ENCODE measurements at places on chromosomes 3 and 15.

DNA sequence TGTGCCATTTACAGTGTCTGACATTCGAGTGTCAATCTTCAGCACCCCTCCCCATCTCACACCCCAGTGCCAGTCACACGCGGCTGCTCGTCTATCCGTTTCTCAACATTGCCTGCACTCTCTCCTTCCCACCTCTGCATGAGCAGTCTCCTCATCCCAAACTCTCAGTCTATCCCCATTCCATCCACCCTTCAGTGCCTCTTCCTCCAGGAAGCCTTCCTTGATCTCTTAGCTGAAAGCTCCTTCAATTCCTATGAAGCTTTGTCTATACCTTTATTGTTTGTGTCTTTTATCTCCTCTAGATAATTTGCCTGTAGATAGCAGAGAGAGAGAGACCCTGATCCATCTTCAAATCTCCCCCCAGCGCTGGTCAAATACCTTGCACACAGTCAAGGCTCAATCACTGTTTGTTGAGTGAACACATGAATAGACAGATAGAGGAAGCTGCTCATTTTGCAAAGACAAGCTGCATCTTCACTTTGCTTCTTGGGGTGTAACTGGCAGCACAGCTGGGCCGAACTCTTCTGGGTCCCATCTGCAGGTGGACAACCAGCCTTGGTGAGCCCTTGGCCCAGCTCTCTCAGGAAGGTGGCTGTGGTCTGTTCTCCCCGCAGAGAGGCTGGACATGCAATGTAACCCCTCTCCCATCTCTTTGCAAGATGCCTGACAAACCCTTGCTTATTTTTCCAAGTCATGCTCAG, 52.8 kb downstream of the ITGA11 start:
- no peak for DNase-seq

DNA sequence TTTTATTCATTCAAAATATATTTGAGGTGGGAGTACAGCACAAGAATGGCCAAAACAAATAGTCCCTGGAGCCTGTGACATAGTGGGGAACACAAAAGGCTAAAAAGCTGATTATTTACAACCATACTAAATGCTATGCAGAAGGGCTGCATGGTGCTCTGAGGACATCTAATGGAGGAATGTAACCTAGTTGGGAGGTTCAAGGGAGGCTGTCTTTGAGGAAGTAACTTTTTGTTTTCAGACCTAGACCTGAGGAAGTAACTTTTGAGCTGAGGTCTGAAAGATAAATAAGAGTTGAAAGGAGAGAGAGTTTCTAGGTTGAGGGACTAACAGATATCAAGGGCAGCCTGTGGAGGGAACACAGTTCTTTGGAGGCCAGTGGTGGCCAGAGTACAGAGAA, 34.8 kb upstream of the RASA2 start:
- DNase-seq = no peak

DNA sequence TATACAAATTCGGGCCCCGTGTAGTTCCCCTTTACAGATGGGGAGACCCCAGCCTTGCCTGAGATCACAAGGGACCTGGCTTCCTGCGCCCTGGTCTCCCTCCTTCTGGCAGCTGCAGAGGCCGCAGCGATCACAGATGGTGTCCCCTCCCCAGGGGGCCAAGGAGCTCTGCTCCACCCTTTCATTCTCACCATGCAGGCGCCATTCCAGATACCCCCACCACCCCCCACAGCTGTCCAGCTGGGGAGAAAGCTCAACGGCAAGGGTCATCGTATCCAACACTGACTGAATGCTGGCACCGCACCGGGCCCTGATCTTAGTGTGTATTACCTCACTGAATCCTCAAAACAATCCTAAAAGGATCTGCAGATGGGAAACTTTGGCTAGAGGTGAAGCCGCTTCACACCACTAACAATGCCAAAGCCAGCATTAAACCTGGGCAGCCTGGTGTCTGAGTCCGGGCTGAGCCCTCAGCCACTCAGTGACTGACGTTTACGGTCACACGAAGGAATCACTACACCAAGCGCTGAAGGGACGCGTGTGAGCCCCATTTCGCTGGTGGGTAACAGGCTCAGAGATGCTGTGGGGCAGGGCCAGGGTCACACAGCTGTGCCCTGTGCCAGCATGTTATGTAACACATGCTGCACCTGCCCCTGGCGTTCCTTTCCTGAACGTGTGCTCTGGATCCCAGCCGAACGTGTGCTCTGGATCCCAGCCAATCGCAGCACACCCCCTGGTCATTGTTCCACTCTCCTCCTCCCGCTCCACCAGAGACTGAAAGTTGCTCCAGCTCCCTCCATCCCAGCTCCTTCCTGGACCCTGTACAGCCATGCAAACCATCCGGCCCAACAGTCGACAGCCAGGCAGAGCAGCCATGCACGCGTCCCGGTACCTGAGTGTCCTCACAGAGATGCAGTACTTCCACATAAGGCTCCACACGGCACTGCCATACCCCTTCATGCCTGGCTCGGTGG, 51.8 kb downstream of the IQSEC1 start:
- peak; percentile 60 for DNase-seq

DNA sequence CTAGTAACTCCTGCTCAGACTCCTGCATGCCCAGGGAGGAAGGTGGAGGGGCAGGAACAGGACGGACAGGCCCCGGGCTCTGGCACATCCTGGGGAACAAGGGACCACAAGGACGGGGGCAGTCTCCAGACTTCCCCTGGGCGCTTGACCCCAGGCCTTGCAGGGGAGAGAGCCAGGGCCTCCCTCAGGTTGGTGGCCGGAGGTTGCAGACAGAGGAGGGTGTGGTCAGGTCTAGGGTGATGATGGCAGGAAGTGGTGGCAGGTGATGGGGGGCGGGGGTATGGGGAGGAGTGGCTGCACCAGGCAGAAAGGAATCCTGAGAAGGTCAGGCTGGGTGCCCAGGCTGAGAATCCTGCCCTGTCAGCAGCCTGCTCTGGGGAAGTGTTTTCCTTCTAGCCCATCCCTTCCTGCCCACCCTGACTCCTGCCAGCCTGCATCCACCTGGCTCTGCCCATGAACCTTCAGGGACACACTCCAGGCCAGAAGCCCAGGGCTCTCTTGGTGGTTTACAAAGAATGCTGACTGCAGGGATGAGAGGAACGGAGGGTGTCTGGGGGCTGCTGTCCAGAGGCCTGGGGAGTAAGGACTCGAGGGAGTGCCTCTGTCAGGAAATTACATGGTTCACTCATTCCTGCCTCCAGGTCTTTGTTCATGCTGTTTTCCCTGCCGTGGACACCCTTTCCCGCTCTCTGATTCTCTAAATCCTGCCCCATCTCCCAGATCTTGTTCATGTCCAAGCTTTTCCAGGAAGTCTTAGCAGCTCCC, 15.8 kb downstream of the LOXL1 start:
- no peak for DNase-seq

GRCh38 chr3:9815986-9816385, 5.9 kb downstream of the TTLL3 start:
- no peak for DNase-seq

DNA sequence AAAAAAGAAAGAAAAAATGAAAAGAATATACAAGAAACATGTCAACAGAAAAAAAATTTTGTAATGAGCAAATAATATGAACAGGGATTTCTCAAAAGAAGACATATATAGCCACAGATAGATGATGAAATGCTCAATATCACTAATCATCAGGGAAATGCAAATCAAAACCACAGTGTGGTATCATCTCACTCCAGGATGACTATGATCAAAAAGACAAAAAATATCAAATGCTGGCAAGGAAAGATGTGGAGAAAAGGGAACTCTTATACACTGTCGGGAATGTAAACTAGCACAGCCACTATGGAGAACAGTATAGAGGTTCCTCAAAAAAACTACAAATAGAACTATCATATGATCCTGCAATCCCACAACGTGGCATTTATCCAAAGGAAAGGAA, 94.1 kb downstream of the C3orf70 start:
- no peak for DNase-seq

- peak; percentile 68 for DNase-seq
Measured at GRCh38 chr3:127135241-127136023, 57.5 kb upstream of the PRR23E start.

- no peak for DNase-seq
Measured at GRCh38 chr15:91228890-91229289, 128.8 kb downstream of the SV2B start.

- DNase-seq = no peak
Measured at GRCh38 chr3:31908391-31909097, 72.5 kb downstream of the OSBPL10 start.

DNA sequence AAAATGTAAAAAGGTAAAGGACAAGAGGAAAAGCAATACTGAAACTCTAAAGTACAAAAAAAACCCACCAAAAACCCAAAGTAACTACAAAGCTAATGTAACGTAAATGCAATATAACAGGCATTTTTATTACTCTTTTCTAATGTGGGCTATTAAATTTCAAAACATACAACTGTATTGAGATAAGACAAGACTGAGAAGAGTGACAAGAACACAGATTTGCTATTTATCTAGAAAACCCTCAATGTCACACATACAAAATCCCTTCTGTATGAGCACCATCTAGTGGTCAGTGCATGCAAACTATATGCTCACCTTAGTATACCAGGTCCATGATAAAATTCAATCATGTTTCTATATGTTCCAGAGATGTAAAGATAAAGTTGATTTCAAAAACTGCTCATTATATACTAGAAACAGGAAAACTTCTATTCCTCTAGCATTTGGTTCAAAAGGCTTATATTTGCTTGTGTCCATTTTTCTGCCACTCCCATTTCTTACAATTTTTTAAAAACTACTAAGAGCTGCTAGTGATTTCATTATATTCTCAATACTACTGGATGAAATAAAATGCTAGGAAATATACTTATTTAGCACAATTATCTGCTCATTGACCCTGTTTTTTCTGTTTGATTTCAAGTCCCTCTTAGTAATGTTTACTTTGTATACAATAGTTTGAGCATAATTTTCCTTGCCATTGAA, 111.4 kb downstream of the DLG1 start:
- peak; percentile 67 for DNase-seq

DNA sequence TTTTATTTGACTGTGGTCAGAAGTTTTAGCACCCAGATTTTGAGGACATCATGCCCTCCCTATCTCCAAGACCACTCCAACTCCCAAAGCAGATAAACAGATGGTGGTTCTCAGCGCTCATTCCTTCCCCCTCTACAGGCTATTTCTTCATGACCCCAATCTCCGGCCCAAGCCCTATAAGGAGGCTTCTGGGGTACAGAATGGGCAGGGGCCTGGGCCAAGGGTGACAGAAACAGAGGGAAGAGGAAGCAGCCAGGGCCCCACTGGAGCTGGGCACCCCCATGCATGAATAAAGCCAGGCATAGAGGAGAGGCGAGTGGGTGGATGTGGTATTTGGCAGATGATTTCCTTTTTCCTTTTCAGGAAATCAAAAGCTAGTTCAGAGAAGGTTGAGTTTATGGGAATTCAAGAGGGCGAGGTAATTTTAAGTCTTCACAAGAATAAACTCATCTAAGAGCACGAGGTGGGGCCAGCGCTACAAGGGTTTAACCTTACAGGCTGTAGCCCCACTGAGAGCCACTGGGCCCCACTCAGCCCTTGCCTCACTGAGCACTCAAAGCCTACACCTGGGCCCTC, 104.8 kb upstream of the HERC1 start:
- DNase-seq = no peak

Data from NCI-H2171 (cell line).